Stimulated activated CD4-positive, alpha-beta T cell treated with anti-CD3 and anti-CD28 coated beads, Interleukin-4, amount 100 ng/mL, for 48 hours (primary cell): ENCODE measurements at places on chromosomes 3 and 15.
A peak's percentile ranks its signal among the peaks of the same experiment; 100 is the strongest.

DNA sequence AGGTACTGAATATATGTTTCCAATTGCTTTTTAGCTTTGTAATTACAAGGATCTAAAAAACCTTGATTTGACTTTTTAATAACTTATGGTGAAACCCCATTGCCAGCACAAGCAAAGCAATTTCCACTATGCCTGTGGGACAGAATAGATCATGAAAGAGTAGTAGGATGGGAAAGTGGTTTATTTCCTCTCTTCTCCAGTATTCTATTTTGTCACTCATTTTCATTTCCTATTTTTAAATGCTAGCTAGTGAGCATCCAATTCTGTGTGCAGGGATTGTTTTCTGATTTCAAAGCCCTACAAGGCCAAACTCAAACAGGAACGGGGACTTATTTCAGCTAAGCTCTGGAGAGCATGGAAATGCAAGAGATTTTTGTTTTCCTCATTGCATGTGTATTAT, 132.0 kb upstream of the TGFBR2 start:
- no peak for DNase-seq

- DNase-seq, result no peak
Observed at GRCh38 chr3:183845090-183845489, 19.7 kb upstream of the MAP6D1 start.

DNA sequence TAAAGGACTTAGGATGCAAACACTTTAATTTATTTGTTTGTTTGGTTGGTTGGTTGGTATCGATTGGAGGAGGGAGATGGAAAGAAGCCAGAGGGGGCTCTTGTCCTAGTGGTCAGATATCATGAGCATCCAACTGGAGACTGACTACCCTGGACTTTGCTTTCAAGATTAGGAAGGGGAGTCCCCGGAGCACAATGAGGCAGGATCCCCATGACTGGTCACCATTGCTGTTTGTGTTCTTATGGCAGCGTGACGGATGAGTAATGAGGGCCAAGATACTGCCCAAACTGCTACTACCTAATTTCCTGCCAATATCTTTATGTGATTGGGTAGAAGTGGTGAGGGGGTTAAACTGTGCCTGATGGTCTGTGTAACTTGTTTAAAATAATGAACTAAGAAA, 354.6 kb upstream of the ROPN1 start:
- no peak for DNase-seq

- DNase-seq, result no peak
Observed at GRCh38 chr3:197445896-197446699, 109.7 kb downstream of the BDH1 start.

DNA sequence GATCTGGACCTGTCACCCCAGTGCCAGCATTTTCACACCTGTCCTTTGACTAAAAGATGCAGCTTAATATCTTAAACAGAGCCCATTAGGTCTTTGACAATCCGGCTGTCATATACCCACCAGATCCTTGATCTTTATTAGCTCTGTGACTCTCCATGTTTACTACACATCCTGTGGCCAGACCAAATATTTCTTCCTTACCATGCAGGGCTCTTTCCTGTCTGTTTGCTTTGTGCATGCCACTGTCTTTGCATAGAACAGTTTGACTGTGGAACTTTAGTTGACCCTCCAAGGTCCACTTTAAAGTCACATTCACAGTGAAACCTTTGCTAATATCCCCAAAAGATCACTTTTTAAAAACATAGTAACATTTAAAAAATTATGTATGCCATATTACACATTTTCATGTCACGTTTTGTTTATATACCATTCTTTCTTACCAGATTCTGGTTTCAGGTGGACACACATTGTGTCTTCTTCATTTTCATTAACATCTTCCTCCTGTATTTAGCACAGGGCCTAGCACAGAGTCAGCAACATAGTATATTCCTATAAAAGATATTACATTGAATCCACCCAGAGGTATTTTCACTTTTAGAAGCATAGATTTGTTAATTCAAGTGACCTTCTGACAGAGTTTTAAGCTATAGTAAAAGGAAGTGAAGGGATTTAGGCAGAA, 95.8 kb downstream of the RAP2B start:
- DNase-seq, result no peak

GRCh38 chr3:176848431-176849214, 348.7 kb downstream of the TBL1XR1 start:
- DNase-seq, result no peak

DNA sequence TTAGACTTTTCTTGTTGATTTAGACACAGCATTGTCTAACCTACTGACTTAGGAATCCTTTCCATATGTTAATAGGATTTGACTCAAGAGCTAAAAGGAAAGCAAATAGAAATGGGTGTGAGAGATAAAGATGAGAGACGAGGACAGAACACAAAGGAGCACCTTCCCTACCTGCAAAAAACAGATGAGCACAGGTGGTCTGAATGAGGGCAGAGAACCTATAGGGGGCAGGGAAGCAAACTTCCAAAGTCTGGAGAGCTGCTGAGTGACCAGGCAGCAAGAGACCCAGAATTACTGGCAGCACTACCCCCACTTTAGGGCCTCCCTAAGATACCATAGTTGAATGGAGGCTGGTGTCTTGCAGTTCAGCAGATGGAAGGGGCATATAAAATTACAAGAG, 98.1 kb upstream of the CTNNB1 start:
- DNase-seq, result no peak

DNA sequence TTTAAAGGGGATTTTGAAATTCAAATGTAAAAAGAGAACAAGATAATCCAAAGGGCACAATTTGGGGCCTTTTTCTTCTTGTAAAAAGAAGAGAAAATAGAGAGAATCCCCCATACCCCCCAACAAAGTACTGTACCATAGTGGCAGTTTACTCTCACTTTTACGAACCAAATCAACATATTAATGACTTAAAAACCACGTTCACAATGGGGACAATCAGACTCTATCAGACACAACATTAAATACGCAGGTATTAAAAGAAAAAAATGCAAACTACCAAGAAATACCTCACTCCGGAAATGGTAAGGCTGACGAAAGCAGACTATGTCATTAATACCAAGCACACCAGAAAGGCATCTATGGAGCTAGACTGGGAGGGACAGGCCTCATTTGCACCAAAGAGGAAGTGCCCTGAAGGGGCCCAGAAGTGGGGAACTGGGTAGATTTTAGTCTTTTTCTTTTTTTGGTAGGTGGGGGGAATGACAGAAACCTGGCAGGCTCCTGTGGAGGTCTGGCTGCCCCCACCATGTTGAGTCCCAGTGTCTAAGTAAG, 134.3 kb downstream of the TIGIT start:
- DNase-seq, result no peak

DNA sequence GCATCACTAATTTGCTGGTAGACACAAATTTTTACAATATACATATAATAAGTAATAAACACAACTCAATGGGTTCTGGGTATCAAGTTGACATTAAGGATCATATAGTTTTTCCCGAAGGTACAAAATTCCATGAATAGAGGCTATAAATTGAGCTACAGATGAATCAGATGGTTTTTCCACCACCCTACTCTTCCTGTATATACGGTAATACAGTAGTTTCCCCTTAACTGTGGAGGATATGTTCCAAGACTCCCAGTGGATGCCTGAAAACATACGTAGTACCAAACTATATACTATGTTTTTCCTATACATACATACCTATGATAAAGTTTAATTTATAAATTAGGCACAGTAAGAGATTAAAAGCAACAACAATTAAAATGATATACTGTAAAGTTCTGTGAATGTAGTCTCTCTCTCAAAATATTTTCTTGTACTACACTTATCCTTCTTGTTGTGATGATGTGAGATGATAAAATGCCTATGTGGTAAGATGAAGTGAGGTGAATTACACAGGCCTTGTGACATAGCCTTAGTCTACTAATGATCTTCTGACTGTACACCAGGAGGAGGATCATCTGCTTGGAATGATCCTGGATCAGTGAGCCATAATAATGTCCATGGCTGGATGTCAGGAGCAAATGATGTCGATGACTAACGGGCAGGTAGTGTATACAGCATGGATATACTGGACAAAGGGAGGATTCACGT, 116.7 kb downstream of the NR1I2 start:
- no peak for DNase-seq

- no peak for DNase-seq
Observed at GRCh38 chr3:89179355-89180001, 72.1 kb downstream of the EPHA3 start.

GRCh38 chr15:41115652-41116115, 396 bp downstream of the INO80 start:
- DNase-seq, result peak; percentile 62

- peak; percentile 19 for DNase-seq
Observed at GRCh38 chr15:60328852-60329443, 68.8 kb downstream of the ANXA2 start.

DNA sequence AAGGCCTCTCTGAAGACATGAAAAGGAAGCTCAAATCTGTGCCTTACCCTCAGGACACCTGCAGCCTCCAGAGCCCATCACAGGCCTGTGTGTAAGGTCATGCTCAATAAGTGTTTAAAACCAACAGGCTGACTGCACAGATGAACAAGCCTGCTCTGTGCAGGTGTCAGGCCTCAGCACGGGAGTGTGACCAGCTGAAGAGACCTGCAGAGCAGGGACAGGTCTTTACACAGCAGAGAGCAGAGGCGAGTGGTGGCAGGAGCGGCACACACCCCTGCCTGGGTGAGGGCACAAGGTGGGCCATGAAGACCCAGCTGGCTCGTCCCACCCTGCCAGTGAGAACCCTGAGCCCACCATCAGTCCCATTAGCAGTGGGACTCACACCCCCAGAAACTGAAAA, 56.9 kb downstream of the ROPN1B start:
- no peak for DNase-seq

DNA sequence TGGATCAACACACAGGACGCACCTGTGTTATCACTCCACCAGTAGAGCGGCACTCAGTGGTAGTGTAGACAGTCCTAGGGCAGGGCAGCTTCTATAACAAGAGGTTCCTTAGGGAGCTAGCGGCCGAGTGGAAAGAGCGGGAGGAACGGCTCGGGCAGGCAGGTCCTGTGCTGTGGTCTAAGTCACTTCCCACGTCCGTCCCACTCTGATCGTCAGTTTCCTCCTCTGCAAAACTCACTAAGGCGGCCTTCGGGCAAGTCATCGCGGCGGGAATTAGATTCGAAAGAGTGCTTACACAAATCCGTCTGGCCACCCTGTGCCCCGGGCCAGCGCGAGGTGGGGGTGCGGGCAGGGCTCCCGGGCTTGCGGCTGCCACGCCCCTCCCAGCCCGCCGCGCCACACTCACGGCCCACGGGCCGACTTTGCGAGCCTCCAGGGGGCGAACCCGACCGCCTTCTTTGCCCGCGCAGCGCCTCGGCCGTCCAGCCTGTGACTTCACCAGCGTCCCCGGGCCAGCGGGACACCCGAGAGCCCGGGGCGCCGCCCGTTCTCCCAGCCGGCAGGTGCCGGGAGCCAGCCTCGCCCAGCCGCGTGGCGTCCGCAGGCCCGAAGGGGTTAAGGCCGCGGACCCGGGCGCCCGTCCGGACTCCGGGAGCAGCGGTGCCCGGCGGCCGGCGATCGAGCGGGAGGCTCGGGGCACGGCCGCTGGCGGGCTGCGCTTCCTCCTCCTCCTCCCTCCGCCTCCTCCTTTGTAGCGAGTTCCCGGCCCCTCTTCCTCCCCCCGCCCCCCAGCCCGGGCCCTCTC, 416 bp upstream of the CORO2B start:
- DNase-seq, result no peak

DNA sequence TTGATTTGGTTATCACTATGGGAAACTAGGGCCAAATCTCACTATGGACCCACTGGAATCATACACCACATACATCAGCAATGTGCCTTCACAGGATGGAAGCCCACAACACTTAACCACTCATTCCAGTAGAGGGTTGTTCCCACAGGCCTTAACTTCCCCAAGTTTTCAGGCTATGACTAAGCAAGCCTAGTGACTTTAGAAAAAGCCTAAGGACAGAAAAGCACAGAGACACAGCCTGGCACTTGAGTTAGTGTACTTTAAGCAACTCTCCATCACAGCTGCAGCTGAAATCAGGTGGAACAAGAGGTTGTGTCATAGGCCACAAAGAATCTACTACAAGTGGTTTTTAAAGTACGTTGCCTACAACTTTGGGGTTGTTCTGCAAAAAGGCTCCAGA, 128.7 kb downstream of the LRRN1 start:
- no peak for DNase-seq

GRCh38 chr3:118705487-118706219, 329.0 kb downstream of the IGSF11 start:
- no peak for DNase-seq

GRCh38 chr3:30577788-30578187, 28.6 kb upstream of the TGFBR2 start:
- no peak for DNase-seq

- DNase-seq, result no peak
Observed at GRCh38 chr3:150850191-150850590, 55.0 kb downstream of the MINDY4B start.

DNA sequence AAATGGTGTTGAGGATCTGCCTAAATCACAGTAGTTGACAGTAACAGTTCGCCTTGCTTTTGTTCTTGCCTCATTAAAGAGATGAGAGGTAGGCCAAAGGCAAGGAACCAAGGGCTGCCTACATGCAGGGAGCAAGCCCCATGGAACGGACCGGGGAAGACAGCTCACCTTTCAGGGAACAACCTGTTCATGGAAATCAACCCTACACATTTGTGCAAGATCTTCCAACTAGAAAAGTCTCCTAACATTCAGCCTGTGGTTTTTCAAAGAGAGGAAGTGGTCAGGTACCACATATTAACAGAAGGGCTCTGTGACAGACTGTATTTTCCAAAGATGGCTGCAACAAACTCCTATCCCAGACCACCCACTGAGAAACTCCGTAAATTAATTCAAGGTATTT, 1031.8 kb upstream of the NR2F2 start:
- DNase-seq, result no peak

GRCh38 chr3:40505599-40506462, at the start of gene ZNF620:
Gene ZNF620, plus strand, starts transcription at chr3:40506039. Its CDS starts 314 bp downstream, at chr3:40506353.
- peak; percentile 26 for DNase-seq

DNA sequence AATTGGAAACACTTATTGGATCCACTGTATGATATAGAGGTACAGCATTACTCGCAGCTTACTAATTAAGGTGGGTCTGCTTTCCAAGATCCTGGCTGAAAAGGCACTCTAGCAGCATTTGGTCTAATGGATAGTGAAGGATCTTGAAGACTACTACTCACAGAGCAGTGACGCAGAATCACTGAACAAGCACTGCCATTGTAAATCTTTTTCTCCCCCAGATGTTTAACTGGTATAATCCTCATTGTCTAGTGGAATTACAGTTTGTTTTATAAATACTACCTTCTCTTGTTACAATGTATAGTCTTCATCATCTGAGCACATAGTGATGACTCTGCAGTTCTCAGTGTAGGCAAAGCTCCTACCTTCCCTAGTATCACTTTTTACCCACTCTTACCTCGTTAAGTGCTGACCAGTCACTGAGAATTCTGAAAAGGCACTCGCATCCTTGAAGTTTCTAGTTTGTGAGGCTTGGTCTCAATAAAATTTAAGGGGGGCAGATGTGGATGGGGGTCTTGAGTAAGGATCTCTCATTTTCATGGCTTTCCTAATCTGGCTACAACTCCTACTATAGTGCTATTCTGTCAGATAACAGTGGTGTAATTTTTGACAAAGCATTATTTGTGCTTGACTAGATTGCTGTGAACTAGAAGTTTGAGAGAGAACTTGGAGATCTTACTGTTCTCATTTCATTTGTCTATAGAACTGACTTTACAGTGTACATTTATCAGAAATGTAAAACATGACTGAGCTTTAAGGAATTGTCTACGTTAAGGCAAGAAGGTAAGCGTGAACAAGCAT, 23.2 kb downstream of the MAPK6 start:
- DNase-seq, result no peak
